ENCODE measurements at places on chromosomes 4 and X.

GRCh38 chr4:88659055-88659889, 38.4 kb downstream of the NAP1L5 start:
- peak; percentile 30 for DNase-seq

DNA sequence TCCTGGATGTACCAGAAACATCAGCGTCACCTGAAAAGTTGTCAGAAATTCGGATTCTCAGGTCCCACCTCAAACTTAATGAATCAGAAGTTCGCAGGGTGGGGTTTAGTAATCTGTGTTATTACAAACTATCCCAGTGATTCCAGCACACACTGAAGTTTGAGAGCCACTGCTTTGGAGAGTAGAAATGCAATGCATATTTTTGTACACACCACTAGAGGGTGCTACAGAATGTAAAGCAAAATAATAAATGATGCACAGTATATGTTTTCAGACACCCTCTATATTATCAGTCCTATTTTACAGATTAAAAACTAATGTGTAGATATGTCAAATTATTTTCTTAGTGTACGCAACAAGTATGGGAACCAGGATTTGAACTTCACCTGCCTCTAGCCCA, 2.4 kb upstream of the MORF4L2 start:
- peak; percentile 40 for DNase-seq

GRCh38 chr4:88697588-88698329, at the start of gene NAP1L5:
NAP1L5 (minus strand) TSS chr4:88697829; CDS start chr4:88697754, 75 bp downstream.
- DNase-seq = peak; percentile 62

- DNase-seq = no peak
Observed at GRCh38 chrX:17104433-17104832, 158.0 kb downstream of the REPS2 start.

DNA sequence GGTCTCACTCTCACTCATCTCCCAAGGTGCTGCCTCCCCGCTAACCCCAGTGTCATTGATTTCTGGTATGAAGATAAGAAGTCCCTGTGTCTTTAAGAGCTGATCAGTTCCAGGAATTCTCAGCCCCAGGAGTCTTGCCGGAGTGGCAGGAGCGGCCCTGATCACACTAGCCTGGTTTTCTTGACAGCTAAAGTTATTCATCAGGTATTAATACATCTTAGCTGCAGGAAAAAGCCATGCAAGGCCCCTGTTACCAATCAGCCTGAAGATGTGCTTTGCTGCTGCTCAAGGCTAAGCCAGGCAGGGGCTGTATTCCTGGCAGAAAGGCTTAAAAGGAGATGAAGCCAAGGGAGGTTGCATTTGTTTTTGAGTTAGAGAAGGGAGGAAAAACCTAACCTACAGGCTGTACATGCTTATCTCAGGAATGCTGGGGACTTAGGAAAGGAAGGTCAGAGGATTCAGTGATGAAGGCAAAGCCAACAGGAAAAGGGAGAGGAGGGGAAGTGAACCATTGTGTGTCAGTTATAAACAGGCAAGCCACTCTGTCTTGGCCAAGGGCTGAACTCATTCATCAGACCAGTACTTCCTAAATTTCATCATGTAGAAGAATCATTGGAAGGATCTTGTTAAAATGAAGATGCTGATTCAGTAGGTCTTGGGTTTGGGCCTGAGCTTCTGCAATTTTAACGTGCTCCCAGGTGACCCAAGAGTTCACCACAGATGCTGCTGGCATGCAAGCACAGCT, 8.6 kb downstream of the SRPX start:
- peak; percentile 8 for DNase-seq

DNA sequence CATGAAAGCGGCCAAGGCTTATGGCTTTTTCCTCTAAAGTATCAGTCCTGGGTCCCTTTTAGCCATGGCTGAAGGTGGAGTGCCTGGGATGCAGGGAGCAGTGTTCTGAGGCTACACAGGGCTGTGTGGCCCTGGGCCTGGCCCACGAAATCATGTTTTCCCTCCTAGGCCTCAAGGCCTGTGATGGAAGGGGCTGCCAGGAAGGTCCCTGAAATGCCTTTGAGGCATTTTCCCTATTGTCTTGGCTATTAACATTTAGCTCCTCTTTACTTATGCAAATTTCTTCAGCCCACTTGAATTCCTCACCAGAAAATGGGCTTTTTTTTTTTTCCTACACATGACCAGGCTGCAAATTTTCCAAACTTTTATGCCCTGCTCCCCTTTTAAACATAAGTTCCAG, 657.0 kb downstream of the DACH2 start:
- no peak for DNase-seq

GRCh38 chr4:171561419-171561818, 251.8 kb upstream of the GALNTL6 start:
- no peak for DNase-seq

GRCh38 chrX:11755724-11756123, 2.3 kb upstream of the MSL3 start:
- no peak for DNase-seq

GRCh38 chrX:119008110-119008744, 33.8 kb downstream of the LONRF3 start:
- DNase-seq = peak; percentile 39

DNA sequence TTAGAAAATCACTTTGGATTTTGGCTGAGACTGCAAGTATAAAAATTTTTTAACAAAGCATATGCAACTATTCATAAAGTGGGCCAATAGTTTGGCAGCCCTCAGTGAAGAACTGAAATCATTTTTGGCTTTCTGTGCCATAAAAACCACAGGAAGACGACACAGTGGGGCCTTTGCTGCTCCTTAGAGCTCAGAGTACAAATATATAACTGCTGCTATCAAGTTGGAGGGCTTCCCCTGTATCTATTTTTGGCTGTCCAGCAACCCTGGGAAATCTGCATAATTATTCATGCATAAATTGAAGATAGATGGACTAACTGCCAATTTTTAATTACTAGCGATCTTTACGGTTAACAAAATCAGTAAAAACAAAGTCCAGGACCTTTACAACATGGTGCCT, 51.5 kb upstream of the FTHL17 start:
- no peak for DNase-seq

DNA sequence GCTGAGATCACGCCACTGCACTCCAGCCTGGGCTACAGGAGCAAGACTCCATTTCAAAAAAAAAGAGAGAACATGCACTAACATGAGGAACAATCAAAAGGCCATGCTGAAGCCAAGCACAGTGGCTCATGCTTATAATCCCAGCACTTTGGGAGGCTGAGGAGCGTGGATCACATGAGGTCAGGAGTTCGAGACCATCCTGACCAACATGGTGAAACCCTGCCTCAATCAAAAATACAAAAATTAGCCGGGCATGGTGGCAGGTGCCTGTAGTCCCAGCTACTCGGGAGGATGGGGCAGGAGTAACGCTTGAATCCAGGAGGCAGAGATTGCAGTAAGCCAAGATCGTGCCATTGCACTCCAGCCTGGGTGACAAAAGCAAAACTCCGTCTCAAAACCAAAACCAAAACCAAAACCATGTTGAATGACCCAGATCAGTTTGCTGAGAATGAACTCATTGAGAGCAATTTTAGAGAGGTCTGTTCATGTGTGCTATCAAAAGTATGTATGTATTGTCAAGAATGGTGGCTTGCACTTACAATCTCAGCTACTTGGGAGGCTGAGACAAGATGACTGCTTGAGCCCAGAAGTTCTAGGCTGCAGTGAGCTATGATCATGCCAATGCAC, 44.8 kb downstream of the PDS5A start:
- peak; percentile 70 for DNase-seq

DNA sequence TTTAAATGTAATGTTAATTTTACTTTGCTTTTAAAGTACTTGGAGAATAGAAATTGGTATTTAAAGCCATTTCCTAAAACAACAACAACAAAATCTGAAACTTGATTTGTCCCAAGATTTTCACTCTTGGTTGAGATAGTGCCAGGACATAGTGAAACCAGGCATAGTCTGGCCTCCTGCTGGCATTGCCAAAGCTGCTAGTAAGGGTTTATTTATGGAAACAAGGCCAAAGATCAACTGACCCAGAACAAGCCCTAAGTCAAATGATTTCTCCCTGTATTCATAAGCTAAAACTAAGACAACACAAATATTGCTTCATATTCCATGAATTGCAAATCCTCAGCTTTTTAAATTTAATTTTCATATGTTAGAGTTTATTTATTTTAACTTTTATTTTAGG, 227.5 kb upstream of the FGF13 start:
- no peak for DNase-seq

DNA sequence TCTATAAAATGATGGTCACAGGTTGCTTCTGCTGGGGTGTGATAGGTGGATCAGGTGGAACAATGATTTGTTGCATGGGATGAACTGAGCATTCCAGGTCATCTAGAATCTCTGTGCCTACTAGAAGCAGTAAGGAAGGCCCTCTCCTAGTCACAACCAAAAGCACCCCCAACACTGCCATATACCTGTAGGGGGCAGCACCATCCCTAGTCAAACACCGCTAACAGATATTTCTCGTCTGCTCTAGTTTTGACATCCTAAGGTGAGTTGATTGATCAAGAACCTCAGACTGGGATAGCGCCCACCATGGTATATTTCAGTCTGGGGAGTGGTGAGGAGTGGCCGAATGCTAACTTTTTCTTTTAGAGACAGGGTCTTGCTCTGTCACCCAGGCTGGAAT, 160.2 kb downstream of the NHS start:
- peak; percentile 27 for DNase-seq

- DNase-seq = no peak
Observed at GRCh38 chr4:185272245-185272644, 62.8 kb downstream of the SNX25 start.

GRCh38 chr4:53595204-53595603, 3.9 kb upstream of the LNX1 start:
- no peak for DNase-seq

- peak; percentile 66 for DNase-seq
Observed at GRCh38 chr4:80069837-80070731, 2.9 kb downstream of the ANTXR2 start.

DNA sequence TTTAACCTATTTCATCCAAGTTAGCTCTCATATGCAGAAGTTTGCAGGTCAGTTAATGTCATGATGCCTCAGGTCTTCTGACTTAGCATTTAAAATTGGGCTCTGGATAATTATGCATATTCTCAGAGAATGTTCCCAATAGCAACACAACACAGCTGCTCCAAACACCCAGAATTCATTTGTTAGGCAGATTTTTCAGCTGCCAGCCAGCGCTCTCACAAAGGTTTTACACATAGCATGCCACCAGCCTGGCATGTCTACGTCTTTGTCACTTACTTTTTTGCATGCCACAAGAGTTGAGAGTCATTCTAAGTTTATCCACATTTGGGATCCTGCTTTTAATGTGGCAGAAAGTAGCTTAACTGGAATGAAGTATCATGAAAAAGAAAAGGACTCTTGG, 84.8 kb downstream of the LIMCH1 start:
- DNase-seq = no peak

GRCh38 chrX:10800796-10801195, 180.4 kb upstream of the MID1 start:
- no peak for DNase-seq

- no peak for DNase-seq
Observed at GRCh38 chr4:45438047-45438446, 685.8 kb downstream of the GABRG1 start.

GRCh38 chr4:154490234-154490582, 1.4 kb downstream of the DCHS2 start:
- no peak for DNase-seq

- DNase-seq = no peak
Observed at GRCh38 chr4:122118243-122118642, 33.9 kb upstream of the BLTP1 start.

DNA sequence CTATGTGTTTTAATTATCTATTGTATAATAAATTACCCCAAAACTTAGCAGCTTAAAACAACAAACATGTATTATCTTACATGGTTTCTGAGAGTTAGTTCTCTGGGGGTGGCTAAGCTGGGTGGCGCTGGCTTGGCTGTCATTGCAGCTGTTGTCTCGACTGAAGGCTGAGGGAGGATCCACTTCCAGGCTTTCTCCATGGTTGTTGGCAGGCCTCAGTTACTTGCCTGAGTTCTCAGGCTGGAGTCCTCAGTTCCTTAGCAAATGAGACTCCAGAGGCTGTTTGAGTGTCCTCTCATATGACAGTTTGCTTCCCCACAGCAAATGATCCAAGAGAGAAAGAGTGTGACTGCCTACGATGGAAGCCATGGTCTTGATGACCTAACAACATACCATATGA, 23.5 kb upstream of the GALNT7 start:
- no peak for DNase-seq

GRCh38 chr4:36757580-36758311, 476.3 kb downstream of the DTHD1 start:
- no peak for DNase-seq

GRCh38 chr4:168362025-168362401, 43.5 kb upstream of the DDX60 start:
- DNase-seq = no peak

- no peak for DNase-seq
Observed at GRCh38 chr4:68316193-68316969, 33.5 kb downstream of the YTHDC1 start.

DNA sequence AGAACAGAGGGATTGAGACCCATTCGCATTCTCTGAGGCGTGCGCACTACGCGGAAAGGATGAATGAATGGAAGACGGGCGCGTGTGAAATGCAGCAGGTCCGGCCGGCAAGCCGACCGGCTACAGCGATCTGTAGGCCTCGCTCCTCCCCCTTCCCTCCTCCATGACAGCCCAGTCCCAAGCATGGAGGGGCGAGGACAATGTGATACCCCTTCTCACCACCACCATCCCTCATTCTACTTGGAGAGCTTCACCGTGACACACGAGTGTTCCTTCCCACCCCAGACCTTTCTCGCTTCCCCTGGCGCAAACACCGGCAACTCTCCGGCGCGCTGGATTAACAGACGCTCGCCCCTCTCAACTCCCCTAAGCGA, 815 bp downstream of the EIF4E start:
- peak; percentile 81 for DNase-seq

GRCh38 chrX:41045960-41046567, 39.2 kb upstream of the USP9X start:
- DNase-seq = no peak

DNA sequence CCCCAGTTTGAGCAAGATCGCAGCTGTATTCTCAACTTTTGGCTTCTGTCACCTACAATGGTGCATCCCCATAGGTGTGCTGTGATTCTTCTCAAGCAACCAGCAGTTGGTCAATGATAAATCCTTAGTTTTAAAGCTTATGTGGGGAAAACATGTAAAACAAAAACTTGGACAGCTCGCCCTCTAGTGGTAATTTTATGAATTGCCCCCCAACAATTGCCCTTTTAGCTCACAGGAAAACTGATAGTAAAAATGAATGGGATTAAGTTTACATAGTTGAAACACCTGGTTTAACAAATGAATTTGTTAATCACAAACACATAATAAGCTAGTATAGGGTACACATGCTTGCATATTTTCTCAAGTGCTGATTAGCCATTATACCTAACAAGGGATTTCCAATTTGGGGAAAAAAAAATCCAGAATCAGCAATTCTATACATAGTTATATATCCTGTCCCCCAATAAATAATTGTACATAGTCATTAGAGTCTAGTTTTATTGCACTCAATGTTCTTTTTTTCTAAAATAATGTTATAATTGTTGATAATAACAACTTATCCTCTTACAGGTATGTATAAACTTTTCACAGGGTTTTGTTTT, 30.1 kb downstream of the TEX13A start:
- peak; percentile 30 for DNase-seq

DNA sequence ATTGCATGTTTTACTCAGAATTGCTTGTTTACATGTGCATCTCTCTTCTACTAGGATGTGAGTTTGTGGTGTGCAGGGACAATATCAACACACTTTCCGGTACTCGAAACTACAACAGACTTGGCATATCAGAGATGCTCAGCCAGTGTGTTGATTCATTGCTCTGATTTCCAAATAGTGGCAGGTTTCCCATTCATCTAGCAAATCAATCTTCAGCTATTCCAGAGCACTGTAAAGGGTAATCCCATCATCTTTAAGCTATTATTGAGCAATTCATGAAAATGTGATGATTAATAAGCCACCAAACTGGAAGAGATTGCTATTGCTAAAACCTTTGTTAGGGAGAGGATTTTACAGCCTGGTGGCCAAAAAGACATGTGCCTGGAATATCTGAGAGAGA, 574.2 kb upstream of the CPEB2 start:
- DNase-seq = peak; percentile 5

Data from suppressor macrophage treated with lipopolysaccharide for 4 hours (primary cell).